Activated CD4-positive, alpha-beta T cell treated with anti-CD3 and anti-CD28 coated beads, Interleukin-2, amount 50 U/mL, for 16 hours (primary cell): ENCODE measurements at places on chromosomes 11 and 22.
A peak's percentile ranks its signal among the peaks of the same experiment; 100 is the strongest.

- no peak for DNase-seq
Observed at GRCh38 chr11:36455658-36456111, 54.4 kb downstream of the TRAF6 start.

GRCh38 chr11:71568704-71569349 lies 3.5 kb downstream of the KRTAP5-10 start:
- DNase-seq = no peak

GRCh38 chr11:60193687-60194433 lies 11.0 kb upstream of the MS4A6A start:
- peak; percentile 75 for DNase-seq

- DNase-seq = no peak
Observed at GRCh38 chr11:133663135-133663985, 131.1 kb upstream of the OPCML start.

DNA sequence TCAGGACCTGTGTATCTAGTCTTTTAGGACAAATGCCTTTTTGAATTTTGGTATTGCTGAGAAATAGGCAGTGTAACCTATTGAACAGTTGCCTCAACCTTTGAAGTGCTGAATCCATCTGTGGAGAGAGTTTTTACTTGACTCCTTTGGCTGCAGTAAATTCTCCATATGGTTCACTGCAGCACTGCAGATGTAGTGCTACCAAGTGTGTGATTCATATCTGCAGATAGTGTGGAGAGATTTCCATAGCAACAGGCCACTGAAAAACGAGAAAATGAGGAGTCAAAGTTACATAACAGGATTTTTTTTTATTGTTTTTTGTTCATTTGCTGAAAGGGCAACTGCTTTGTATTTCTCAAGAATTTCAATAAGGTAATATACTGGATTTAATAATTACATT lies 356.1 kb downstream of the RAB38 start:
- DNase-seq = no peak

DNA sequence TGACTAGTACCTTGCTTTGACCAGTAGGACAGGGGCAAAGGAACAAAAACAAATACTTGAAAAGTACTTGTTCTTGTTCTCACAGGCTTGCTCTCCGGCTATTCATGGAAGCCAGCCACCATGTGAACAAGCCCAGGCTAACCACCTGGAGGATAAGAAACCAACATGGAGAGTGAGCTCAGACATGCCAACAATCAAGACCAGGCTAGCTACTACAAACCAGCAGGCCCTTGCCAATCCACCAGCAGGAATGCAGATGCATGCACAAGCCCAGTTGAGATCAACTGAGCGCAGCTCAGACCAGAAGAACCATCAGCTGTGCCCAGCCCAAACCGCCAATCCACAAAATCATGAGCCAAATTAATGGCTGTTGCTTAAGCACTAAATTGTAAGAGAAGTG lies 180.1 kb upstream of the ISX start:
- DNase-seq = no peak

- DNase-seq = no peak
Observed at GRCh38 chr11:8341996-8342395, 78.3 kb upstream of the LMO1 start.

DNA sequence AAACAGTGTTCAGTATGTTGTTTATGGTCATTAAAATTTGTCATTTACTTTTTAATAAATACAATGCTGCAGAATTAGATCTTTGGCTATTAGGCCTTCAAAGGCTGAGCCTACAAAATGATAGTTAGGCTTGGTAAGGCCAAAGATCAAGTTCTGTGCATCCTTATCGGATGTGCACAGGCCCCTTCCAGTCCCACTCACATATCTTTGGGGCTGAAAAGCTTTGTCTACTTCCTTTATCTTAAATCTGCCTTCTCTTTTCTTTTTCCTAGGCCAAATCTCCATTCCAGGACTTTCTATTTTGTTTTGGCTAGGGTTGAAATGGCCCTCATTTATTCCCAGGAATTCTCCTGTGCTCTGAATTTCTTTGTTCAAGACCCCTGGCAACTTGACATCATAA lies 3.4 kb upstream of the GLB1L2 start:
- no peak for DNase-seq

- DNase-seq = no peak
Observed at GRCh38 chr11:2449548-2450320, 4.9 kb downstream of the KCNQ1 start.

DNA sequence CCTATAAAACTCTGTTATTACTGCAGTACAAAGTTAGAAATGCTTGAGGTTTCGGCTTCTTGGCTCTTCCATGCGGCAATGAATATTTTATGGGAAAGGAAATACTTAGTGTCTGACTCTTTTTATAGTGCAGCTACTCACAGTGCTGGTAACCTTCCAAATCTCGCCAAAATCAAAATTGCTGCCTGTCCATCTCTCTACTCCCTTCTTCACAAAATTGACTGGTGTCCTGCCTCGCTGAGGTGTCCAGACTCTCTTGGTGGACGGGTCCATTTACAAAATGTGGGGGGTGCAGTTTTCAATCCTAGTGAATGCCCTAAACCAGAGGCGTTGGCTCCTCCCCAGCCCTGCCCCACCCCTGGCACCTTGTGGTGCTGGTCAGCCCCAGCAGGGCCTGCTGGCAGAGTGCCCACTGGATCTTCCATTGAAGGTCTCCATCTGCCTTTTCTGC lies 73.5 kb downstream of the ZBTB16 start:
- no peak for DNase-seq

DNA sequence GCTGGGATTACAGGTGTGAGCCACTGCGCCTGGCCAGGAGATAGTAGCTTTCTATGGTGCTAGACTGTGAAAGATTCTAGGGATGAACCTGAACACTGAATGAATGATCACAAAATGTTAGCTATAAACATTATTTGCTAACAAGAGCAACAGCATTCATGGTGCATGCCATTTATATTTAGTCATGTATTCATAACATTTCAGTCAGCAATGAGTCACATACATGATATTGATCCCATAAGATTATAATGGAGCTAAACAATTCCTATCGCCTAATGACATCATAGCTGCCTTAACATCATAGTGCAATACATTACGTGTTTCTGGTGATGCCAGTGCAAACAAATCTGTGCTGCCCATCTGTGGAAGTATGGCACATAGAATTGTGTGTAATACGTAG lies 164.1 kb downstream of the ARHGAP42 start:
- DNase-seq = no peak

- no peak for DNase-seq
Observed at GRCh38 chr11:70488171-70488703, 89.9 kb downstream of the CTTN start.

DNA sequence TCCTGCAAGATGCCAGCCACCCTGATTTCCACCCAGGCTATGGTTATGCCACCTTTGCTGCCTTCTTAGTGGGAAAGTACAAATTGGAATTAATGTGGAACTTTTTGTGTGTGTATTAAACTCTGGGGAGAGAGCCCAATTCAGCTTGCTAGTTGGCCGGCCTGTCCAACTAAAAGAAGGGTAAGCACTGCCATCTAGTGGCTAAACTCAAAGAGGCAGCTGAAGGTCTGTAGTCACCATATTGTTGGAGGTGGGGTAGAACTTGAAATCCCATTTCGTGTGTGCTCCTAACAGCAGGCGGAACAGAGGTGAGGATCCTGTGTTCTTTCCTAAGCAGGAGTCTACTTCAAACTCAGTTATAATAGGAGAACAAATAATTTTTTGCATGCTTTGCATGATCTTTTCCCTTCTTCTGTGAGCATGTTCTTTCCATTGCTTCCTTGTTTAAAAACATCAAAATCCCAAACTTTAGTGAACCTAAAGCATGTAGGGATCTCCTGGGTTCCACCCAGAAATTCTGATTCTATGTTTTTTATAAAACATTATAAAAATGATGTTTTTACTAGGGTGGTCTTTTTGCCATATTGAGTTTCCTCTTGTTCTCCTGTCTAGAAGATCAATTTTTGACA lies 138.8 kb upstream of the SORL1-AS1 start:
- DNase-seq = peak; percentile 84

DNA sequence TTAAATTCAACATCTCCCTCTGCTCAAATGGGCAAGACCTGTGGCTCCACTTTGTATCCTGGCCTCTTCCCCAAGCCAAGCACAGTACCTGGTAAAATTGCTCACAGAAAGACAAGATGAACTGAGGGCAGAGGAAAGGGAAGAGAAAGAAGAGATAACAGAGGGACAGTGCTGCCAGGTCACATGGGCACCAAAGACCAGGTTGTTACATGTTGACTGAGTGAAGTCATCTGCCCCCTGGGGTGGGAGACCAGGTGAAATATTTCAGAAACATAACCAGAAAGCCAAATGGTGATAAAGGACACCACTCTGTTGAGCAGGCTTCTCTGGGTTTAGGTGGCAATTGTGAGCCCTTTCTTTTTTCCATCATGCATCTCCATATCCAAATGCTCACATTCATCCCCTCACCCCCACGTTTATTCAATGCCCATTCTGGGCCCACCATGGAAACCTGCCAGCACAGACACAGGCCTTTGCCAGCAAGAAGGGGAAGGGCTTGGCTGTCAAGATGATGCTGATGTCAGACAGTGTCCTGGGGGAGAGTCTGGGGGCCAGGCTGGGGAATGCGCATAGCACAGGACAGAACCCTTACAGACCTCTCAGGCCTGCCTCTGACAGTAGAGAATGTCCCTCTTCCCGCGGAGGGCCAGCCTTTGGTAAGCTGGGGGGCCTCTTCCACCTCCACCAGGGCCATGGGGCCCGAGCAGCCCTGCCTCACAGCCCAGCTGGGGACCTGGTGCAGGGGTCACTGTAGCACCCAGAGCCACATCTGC lies 51.6 kb downstream of the DGCR2 start:
- no peak for DNase-seq

GRCh38 chr22:40231618-40232313 lies 54.0 kb downstream of the TNRC6B start:
- DNase-seq = no peak

GRCh38 chr11:100677796-100678195 lies 9.3 kb upstream of the ARHGAP42 start:
- DNase-seq = no peak

DNA sequence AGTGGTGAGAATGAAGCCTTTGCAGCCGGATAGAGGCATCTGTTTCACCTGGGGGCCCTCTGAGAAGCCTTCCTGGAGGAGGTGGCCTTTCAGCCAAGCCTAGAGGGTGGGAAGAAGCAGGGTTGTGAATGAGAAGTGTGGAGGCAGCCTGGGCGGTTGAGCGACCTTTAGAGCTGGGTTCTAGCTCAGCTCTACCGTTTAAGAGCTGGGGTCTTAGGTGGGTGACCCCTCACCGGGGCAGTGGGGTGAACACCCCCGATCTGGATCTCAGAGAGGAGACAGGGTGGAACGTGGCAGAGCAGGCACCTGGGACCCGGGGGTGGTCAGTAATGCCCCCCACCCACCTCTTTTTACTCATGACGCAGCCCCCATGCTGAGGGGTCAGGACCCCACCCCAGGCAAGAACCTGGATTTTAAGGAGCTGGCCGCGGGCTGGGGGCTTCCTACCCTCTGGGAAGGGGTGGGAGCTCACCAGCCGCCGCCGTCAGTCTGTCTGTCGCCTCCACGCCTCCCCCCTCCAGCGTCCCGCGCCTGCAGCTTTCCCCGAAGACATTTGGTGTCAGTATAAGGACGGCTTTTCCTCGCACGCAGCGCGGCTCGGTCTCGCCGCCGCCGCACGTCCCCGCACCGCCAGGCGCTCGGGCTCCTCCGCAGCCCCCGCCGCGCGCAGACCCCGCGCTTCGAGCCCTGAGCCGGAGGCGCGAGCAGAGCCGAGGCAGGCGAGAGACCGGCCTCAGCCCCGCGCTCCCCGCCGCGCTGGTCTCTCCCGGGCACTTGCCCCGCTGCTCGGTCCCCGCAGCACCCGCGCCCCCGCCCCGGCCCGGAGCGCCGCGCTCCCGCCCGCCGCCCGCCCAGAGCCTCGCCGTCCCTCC lies 13.3 kb upstream of the CACNA1I start:
- peak; percentile 30 for DNase-seq

DNA sequence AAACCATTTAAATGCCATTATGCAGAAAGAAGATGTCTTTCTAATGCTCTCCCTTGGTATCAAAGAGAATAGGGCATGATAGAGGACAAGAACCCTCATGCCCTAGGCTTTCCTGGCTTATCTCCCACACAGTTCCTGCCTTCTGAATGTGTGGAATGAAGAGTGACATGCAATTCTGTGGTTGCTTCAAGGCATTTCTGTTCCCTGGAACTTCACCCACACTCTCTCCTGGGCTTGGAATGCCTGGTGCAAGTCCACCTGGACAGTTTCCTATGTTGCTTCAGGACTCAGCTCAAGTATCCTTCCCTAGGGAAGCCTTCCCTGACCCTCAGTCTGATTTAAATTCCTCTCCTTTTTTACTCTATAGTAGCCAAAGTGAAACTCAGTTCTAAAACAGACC lies 53.8 kb upstream of the DRD2 start:
- no peak for DNase-seq

- DNase-seq = peak; percentile 81
Observed at GRCh38 chr11:63564056-63564774, 1.0 kb upstream of the PLAAT2 start.

GRCh38 chr22:39984746-39985145 lies 10.0 kb upstream of the FAM83F start:
- DNase-seq = no peak

- DNase-seq = no peak
Observed at GRCh38 chr22:47019012-47019790, 256.8 kb downstream of the TBC1D22A start.
